ENCODE measurements at places on chromosomes 3 and 15. TPM values are rescaled to one million over a fixed set of nuclear protein-coding genes. Genes with fewer than 3 reads are reported as not detected.

DNA sequence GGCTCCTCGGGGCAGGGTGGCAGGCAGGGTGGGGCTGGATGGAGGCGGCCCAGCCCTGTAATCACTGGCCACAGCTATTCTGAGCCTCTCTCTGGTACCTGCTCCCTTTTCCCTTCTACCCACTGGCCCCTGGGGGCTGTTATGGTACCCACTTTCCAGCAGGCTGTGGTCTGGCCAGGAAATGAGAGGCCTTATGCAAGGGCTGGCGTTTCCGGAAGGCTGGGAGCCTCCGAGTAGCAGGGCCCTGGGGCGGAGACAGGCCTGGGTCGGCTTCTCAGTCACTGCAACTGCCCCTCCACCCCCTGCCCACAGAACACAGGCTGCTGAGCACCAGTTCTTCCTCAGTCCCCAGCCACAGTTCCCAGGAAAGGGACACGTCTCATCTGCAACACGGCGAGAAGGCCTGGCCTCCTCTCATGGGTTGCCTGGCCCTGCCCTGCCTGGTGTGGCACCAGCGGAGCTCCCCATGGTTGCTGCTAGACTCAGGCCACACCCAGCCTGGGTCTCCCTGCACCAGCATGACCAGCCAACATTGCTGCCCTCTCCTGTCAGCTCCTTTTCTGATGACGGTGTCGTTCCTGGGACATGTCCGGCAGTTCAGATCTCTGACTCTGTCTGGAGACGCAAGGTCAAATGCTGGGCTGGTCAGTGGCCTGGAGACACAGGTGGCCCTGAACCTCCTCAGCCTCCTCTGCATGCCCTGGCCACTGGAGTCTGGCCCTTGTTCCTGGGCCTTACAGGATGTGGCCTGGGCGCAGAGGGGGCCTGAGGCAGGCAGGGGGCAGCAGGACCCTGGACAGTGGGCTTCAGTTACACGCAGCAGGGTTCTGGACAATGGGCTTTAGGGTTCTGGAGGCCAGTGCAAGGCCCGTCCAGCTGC lies 6.5 kb downstream of the CHST13 start:
- DNase-seq = no peak

- DNase-seq = no peak
These were observed 2.8 kb downstream of the ABHD2 start for GRCh38 chr15:89090791-89091626.

DNA sequence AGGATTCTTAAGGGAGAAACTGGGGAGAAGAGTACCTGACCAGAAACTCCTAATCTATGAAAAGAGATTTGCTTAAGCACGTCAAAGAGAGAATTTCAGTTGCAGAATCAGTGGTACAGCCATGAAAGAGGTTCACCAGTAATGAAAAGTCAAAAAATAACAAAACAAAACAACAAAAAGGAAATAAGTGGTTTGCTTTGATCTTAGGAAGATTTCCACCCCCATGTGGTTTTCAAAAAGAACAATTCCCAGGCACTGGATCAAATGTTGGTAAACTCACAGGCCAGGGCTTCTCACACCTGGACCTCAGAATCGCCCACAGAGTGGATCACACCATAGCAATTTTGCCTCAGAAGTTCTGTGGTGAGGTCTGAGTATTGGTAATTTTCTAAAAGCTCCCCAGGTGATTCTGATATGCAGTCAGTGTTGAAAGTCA lies 67.5 kb downstream of the TMEM39A start:
- no peak for DNase-seq

- DNase-seq = no peak
These were observed 31.2 kb upstream of the ADAMTS9 start for GRCh38 chr3:64718976-64719375.

DNA sequence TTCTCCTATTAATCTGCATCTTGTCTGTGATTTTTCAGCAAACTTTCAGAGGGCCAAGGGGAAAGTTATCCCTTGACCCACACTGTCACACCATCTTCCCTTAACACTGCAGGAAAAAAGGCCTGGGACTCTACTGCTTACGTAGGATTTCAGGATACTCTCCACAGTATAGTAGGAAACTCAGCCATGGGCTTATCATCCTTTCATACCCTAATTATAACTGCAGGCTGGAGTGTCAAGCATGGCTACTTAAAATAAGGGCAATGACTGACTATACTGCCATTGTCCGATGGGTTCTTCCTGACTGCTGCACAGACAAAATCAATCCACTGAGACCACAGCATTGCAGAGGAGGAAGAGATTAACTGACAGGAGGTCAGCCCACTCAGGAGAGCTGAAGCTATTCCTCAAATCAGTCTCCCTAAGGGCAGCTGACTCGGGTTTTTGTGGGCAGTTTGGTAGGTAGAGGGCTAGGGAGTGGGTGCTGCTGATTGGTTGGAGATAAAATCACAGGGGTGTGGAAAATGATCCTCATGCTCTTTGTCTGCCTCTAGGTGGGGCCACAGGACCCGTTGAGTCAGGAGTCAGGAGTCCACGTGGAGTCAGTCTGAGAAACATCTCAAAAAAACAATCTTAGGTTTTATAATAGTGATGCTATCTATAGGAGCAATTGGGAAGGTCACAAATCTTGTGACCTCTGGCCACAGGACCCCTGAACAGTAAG lies 118.2 kb upstream of the STRIT1 start:
- no peak for DNase-seq

DNA sequence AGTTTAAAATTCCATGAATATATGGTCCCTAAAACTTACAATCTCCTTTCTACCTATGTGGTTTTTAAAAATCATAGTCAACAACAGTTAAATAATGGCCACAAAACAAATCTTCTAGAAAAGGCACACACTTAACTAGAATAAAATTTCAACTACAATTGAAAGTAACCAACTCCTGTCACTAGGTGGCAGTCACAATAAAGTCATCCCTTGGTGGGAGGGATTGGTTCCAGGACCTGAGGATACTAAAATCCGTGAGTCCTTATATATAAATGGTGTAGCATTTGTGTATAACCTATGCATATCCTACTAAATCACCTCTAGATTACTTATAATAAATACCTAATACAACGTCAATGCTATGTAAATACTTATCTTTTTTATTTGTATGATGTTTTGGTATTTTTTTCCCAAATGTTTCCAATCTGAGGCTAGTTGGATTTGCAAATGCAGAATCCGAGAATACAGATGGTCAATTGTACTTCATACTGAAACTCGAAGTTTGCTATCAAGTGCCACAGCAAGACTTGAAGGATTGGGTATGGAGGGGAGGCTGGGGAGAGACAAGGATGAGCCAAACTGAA lies 172.6 kb downstream of the FMN1 start:
- no peak for DNase-seq

DNA sequence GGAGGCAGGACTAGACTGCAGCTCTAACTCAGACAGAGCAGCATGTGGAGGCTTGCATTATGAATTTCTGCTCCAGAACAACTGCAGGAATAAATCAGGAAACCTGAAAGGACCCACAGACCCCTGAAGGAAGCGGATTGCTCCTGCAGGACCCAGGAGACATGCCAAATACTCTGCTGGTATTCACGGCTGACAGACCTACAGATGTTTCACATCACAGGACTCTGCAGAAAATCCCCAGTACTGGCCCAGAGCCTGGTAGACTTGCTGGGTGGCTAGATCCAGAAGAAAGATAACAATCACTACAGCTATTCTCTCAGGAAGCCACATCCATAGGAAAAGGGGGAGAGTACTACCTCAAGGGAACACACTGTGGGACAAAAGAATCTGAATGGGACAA lies 942.1 kb downstream of the AGBL1 start:
- DNase-seq = no peak

GRCh38 chr3:32886911-32887310 lies 64.5 kb upstream of the CCR4 start:
- no peak for DNase-seq

- DNase-seq = no peak
These were observed 225.9 kb downstream of the ITPR1 start for GRCh38 chr3:4719046-4719501.

- DNase-seq = no peak
These were observed 15.3 kb upstream of the GNB5 start for GRCh38 chr15:52206446-52206845.

DNA sequence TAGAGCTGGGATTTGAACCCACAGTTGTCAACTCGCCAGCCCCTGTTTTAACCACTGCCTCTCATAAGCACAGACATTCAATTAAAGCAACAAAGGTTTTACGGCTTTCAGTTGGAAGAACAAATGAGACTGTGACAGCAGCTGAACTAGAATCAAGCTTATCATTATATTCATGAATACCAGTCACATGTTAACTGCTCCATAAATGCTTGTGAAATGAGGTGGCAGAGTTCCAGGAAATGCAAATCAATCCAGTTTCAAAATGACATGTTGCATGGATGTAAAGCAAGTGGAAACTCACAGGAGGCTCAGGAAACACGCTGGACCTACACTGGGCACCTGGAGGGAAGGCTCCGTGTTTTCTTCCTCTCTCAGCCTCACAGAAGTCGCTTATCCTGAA lies 3.9 kb downstream of the GP5 start:
- no peak for DNase-seq

DNA sequence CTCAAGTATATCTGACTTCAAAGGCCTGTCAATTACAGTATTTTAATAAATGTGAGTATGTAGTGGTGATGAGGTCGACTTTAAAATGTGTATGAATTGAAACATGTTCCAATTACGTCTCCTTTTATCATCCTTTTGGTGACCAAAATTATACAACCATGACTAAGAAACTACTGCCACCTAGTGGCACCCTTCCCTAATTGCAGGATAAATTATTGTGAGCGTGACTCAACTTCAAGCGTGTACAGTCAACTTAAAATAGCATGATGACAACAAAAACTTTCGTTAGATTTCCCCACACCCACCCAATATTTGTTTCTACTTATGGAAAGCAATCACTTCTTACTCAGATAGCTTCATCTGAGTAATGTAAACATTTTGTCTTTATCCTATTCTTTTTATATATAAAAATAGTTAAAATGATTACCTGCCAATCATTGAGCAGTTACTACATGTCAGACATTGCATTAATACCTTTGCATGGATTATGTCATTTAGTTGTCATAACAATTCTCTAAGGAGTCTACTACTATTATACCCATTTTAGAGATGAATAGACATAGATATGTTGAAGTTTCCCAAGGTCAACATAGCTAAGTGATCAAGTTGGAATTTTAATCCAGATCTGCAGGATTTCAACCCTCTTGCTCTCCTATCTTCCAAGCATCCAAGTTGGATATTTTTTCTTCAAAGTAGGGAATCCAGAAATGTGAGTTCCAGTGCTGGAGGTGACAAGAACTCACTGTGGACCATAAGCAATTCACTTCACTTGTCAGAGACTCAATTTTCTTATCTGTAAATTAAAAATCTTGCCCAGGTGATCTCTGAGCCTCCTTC lies 106.0 kb downstream of the MEX3B start:
- DNase-seq = no peak

- DNase-seq = no peak
These were observed 3.0 kb downstream of the RPL39L start for GRCh38 chr3:187136337-187136736.

DNA sequence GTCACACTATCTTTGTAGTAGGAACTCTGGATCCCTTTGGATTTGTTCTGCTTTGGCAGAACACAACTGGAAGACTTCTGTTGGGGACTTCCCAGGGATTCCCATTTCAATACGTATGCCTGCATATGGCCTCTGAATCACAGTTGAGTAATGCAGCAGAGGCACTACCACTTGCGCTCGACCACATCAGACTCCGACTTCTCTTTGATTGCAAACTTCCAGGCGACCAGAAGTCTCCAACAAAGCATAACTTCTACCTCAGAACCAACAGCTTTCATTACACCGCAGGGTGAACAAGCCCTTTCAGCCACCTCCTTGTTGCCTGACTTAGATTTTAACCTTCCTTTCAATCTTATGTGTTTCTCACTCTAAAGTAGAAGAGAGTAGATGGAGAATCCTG lies 924.4 kb downstream of the IGSF11 start:
- no peak for DNase-seq

GRCh38 chr15:79680720-79681119 lies 216.1 kb downstream of the MTHFS start:
- no peak for DNase-seq

- no peak for DNase-seq
These were observed 114.0 kb downstream of the LRRC28 start for GRCh38 chr15:99365242-99365641.

DNA sequence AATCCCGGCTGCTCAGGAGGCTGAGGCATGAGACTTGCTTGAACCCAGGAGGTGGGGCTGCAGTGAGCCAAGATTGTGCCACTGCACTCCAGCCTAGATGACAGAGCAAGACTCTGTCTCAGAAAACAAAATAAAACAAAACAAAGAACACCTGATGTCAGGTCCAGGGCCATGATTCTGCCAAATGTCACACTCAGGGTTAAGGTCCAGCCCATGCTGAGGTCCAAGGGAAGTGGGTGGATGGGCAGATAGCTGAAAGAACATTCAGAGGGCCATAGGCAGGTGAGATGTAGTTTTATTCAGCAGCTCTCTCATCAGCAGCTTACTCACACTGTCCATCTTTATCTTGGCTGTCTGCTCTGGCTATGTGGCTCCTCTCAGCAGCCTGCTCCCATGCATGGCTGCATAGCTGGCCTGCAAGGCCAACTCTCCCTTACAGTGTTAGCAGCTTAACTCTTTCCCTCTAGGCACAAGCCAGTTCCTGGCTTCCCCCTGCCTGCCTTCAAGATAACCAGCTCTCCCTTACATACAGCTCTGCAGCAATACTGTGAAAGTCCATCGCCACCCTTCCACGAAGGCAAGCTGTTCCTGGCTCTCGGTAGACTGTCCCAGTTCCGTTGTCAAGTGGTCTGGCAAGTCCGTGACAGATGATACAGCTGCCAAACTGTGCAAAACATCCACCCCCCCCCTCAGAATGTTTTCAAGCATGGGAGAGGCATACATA lies 62.4 kb upstream of the SIAH2 start:
- no peak for DNase-seq

GRCh38 chr3:10281951-10282350 lies 10.8 kb downstream of the GHRL start:
- DNase-seq = no peak

DNA sequence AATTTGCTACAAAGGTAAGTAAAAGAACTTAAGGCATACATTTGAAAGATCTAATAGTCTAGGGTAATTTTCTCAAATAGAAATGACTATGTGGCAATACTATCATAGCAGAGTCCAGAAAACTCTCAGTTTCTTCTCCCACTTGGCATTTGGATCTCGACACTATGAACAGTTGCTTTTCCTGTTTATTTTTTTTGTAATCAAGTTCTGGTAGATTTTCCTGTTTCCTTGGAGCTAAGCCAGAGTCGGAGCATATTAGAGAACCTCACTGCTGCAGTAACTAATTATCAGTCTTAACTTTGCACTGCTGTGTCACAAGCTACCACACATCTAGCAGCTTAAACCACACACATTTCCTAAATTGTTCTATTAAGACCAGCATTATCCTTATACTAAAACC lies 44.9 kb upstream of the ZNF385D start:
- DNase-seq = no peak

GRCh38 chr3:123287962-123288302 lies 86.2 kb downstream of the SEC22A start:
- DNase-seq = no peak

The DLL4 gene
- 11.8 TPM for total RNA-seq

The PCOLCE2 gene
- 58.4 TPM for total RNA-seq

The HTR3E gene
- not detected for total RNA-seq

The RTP4 gene
- 2.5 TPM for total RNA-seq

The TMED3 gene
- 62.2 TPM for total RNA-seq

Data from urinary bladder (tissue), 4 donors.